ENCODE measurements at places on chromosomes 3 and 15.

DNA sequence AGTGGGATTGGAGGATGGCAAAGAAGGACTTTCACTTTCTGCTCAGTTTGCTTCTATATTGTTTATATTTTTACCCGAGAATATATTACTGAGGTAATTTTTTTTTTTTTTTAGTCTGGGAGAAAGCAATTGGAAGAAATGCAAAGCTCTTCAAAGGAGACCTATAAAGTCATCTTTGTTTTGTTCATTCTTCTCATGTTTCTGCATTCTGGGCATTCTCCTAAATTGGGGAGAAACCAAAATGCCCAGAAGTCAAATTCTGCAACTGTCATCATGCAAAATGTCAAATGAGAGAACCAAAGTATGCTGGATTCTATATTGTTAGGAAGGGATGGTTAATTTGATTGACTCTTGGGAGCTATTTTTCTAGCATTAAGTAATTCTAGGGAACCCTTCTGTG, 168.3 kb upstream of the TSC22D2 start:
- DNase-seq, result peak; percentile 64

DNA sequence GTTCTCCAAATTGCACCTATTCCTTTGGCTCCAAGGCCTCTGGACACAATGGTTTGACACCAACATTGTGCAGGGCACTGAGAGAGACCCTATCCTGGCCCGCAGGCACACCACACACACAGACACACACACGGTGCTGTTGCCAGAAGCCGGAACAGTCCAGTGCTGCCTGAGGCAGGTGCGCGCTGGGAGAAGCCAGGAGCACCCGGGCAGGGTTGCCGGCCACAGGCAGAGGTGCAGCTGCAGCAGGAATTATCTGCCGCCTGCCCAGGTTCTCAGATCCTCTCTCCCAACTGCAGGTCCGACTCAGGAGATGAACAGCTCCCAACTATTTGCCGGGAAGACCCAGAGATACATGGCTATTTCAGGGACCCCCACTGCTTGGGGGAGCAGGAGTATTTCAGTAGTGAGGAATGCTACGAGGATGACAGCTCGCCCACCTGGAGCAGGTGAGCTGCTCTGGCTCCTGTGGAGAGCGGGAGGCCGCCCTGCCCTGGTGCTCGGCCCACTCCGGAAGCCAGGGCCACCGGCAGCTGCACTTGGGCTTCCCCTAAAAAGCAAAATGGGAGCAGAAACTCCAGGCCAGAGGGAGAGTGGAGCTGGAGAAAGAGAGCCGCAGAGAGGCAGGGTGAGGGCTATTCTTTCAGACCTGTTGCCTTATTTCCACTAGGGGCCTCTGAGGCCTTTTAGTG, 42.9 kb downstream of the CHDH start:
- no peak for DNase-seq

GRCh38 chr3:153221748-153222162, 59.7 kb downstream of the RAP2B start:
- peak; percentile 32 for DNase-seq

DNA sequence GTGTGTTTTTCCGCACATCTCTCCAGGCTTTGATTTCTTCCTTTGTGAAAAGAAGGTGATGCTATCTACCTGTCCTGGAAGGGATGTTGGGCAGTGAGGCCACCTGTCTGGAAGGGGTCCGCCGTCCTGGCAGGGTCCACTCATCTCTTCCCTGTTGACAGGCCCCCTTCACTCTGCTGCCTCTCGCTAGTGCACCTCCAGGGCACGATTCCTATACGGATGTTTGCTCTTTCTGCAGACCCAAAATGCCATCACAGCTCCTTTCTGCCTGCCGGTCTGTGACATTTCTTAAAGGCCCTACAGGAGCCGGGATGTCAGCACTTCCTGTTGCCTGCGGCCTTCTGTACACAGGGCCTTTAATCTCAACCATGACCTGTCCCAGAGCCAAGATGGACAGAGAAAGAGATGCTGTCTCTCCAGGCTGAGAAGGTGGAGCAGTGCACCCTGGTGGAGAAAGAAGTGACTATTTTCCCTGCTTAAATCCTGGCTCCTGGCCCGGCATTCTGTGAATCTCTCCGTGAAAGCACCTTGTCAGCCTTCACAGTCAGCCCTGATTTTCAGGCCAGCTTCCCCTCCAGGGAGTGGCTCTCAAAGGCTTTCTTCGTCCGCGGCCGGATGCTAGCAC, 7.4 kb downstream of the FAM3D start:
- DNase-seq, result peak; percentile 37

DNA sequence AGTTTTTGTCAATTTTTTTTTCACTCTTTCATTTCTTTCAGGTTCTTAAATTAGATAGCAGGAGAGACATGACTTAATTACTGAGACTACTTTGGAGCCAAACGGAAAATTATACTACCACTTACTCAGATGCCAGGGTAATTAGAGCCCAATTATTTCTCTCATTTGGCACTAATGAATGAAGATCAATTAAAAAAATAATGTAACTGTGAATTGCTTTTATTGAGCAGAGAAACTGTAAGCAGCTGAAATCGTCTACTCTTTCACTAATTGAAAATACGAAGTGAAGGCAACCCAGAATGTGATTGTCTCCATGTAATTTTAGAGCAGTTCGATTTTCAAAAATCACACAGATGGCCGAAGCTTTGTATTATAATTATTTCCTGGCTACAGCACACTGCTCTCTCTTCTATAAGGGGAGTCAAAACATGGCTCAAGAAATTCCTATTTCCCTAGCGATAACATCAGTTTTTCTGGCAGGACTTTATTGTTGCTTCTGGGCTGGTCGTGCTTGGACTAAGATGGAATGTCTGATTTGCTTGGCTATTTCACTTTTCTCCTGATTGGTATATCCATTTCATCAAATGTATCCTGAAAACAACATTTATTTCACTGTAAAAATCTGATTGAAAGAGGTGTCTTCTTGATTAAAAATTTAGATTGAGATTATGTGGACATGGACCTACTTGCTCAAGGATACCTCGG, 55.8 kb upstream of the PDZRN3 start:
- no peak for DNase-seq

- no peak for DNase-seq
Measured at GRCh38 chr15:29452881-29453731, 183.5 kb upstream of the NSMCE3 start.

GRCh38 chr3:108428586-108428985, 81.8 kb downstream of the MYH15 start:
- no peak for DNase-seq
